NCI-H82 (cell line): ENCODE measurements at places on chromosomes 13 and 19.

DNA sequence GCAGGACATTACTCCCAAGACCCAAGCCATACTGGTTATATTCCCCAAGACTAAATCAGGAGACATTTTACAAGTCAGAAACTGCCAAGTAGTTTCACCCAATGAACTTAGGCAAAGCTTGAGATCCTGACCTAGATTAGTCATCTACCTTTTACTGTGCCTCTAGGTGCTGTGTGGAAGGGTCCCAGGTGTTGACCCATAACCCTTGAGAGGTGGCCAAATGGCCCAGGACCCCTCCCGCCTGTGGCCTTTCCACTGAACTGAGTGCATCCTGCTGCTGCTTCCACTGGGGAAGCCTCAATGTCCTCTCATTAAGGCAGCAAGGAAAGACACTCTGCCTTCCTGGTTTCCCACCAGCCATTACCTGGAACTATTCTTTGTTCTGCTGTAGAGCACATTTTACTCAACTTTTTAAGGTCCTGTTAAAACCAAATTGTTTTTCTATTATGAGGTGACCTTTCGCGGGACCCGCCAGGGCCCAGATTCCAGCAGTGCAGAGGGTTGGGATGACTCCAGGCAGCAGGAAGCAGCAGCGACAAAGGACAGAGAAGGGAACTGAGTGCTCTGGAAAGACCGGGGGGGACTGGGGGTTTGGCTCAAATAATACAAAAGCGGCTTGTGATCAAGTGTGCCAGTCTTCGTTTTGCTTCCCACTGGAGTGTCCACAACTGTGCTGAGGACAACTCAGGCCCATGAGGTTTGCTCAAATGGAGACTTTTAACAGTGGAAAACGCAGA lies 27.1 kb downstream of the ANKRD10 start:
- DNase-seq, result no peak

GRCh38 chr13:55437162-55437561 lies 1703.6 kb upstream of the PRR20A start:
- DNase-seq, result no peak

GRCh38 chr13:29901710-29902631 lies 51.6 kb upstream of the UBL3 start:
- peak; percentile 46 for DNase-seq

- DNase-seq, result no peak
Measured at GRCh38 chr19:30909216-30909615, 440.0 kb downstream of the TSHZ3 start.

DNA sequence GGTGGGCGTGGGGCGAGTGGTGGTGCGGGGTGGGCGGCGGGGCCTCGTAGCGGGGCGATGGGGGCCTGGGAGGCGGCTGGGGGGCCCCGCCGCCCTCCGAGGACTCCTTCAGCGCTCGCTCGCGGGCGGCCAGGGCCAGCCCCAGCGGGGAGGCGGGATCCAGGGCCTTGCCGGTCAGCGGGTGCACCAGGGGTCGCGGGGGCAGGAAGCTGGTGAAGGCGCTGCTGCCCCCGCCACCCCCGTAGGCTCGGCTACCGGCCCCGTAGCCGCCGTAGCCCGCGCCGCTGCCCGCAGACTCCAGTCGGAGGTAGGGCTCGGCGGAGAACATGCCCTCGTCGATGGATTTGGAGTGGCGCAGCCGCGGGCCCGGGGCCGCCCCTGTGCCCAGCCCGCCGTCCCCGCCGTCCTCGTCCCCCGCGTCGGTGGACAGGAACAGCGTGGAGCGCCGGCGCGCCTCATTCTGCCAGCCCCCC lies 18.6 kb downstream of the C19orf81 start:
- no peak for DNase-seq

- no peak for DNase-seq
Measured at GRCh38 chr13:79185580-79185979, 220.5 kb downstream of the RBM26 start.

GRCh38 chr19:1672769-1673644 lies 20.6 kb upstream of the TCF3 start:
- DNase-seq, result no peak

DNA sequence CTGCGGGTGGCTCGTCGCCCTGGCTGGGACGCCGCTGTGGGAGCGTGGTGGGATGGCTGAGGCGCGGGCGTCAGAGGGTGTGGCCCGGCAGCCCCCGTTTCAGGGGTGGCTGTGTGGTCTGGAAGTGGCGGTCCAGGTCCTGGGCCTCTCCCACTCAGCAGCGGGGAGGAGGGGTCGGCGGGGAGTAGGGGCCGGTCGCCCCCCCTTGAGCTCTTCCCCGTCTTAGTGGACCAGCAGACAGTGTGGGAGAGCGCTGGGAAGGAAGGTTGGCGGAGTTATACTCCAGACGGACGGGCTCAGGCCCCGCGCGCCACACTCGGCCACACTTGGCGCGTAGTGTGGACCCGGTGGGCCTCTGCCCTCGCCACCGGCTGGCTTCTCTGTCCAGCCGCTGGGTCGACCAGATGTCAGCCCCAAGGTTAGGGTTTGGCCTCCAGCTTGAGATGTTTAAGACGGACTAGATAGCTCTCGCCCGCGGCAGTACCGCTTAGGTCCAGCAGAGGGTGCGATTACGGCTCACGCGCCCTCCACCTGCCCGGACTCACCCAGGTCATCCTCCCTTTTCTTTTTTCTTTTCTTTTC lies 21.7 kb upstream of the ZNF429 start:
- peak; percentile 44 for DNase-seq

GRCh38 chr19:56538761-56539263 lies at the start of gene ZFP28:
ZFP28 (plus strand) TSS chr19:56538948; CDS start chr19:56539019, 71 bp downstream.
- DNase-seq, result peak; percentile 92

- DNase-seq, result no peak
Measured at GRCh38 chr19:5694956-5695648, 5.0 kb downstream of the RPL36 start.

- DNase-seq, result peak; percentile 92
Measured at GRCh38 chr13:53151336-53152056, 122.9 kb downstream of the OLFM4 start.

DNA sequence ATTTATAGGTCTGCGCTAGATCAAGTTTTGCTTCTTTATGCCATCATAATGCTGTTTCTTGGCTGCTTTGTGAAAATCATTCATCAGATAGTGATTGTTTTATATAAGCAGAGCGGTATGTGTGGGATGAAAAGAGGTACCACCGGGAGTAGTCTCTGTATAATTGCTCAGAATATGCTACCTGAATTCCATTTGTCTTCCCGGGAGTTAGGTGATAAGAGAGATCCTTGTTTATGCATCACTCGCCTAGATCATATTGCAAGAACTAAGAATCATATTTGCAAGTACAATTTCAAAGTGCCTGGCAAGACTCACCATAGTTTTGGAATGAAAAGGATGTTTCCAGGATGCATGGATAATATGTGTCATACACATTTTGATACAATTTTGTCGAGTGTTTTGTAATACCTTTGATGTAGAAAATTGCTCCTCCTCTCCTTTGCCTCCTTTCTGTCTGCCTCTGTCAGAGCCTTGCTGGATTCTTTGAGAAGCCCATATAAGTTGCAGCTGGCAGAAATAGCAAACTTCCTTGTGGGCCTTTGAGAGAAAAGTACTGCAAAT lies 1306.0 kb upstream of the SLC10A2 start:
- peak; percentile 12 for DNase-seq

- DNase-seq, result peak; percentile 77
Measured at GRCh38 chr19:13604902-13605586, 98.8 kb upstream of the CACNA1A start.

- no peak for DNase-seq
Measured at GRCh38 chr13:30021611-30022010, 171.2 kb upstream of the UBL3 start.

DNA sequence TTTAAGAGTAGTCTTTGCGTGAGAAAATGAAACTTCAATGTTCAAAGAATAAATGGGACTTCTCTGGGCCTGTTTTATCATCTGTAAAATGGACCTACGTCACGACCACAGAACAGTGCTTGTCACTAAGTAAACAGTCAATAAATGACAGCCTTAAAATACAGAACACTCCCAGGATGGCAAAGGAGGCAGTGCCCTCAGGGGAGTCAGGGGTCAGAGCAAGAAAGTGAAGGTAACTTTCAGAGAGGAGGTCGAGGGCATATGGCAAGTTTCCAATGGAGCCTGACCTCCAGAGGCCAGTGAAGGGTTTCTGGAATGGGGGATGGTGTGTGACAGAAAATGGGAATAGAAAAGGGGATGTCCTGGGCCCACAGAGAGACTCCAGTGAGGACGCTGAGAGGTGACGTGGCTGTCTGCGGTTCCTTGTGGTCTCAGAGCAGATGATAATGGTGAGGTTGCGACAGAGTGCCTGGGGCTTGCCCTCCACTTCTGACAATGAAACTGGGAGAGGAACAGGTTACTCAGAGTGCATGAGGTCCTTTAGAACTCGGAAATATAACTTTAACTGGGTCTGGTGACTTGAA lies 91.8 kb downstream of the UBL3 start:
- no peak for DNase-seq

GRCh38 chr13:113169277-113170272 lies 11.1 kb downstream of the PROZ start:
- DNase-seq, result peak; percentile 44

DNA sequence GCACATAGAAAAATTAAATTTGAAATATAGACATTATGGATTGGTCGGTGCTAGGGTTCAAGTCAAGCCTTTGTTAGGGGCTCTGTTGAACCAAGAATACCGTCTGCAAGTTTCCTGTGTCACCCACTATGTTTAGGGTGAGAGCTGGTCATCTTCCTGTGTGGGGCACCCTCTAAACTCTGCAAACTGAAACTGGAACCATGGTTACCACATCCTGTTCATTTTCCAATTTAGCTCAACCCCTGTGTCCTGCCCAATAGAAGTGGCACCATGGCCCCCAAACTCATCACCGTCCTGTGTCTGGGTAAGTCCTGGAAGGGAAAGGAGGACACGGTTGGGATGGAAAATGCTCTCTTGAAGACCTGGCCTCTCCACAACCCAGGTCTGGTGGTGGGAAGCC lies 29.9 kb downstream of the LAIR2 start:
- DNase-seq, result no peak

GRCh38 chr13:59318320-59318930 lies 845.3 kb downstream of the DIAPH3 start:
- DNase-seq, result peak; percentile 94

GRCh38 chr19:5228932-5229777 lies 111.5 kb downstream of the PTPRS start:
- no peak for DNase-seq

DNA sequence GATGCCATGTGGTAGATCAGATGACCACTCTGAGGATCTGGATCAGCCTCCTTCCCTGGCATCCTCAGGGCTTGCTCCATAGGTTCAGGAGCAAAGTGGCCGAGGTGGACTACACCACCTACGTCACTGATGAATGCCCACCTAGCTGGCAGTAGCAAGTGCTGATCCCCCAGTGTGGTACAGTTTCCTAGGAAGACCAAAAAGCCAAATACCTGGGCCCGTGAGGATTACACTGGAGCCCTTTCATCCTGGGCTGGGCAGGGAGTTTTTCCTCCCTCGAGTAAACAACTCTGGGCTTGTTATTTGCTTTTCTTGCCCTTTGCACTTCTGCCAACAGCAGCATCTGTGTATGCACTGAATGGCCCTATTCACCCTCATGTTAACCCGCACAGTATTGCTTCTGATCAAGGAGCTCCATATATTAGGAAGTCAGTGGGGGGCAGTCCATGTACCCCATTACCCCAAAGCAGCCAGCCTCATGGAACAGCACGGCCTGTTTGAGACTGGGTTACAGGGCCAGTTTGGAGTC lies 3.3 kb upstream of the MYADM start:
- DNase-seq, result no peak

GRCh38 chr13:24931450-24932251 lies 164.3 kb upstream of the PABPC3 start:
- no peak for DNase-seq

DNA sequence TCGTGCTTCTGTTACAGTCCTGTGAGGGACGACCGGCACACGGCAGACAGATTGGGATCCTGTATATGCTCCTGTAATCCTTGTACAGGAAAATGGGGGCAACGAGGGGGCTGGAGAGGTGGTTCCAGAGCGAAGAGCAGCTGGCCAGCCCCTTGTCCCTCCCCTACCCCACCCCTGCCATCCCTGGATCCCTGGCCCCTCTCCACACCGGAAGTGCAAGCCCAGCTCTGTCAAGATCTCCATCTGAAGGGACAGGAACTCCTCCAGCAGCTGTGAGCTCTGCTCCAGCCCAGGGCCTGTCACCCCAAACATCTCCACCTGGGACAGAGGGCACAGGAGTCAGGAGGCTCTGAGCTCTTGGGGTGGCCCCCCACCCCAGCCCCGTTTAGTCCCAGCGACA lies 5.5 kb upstream of the CCER2 start:
- no peak for DNase-seq

DNA sequence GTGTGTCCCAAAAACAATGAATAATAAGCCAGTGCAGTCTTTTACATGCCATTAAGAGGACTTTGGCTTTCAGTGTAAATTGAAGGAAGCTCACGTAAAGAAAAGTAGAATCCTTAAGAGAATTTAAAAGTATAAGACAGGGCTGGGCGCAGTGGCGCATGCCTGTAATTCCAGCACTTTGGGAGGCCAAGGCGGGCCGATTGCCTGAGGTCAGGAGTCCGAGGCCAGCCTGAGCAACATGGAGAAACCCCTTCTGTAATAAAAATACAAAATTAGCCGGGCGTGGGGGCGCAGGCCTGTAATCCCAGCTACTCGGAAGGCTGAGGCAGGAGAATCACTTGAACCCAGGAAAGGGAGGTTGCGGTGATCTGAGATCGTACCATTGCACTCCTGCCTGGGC lies 17.9 kb upstream of the ZNF253 start:
- DNase-seq, result no peak

DNA sequence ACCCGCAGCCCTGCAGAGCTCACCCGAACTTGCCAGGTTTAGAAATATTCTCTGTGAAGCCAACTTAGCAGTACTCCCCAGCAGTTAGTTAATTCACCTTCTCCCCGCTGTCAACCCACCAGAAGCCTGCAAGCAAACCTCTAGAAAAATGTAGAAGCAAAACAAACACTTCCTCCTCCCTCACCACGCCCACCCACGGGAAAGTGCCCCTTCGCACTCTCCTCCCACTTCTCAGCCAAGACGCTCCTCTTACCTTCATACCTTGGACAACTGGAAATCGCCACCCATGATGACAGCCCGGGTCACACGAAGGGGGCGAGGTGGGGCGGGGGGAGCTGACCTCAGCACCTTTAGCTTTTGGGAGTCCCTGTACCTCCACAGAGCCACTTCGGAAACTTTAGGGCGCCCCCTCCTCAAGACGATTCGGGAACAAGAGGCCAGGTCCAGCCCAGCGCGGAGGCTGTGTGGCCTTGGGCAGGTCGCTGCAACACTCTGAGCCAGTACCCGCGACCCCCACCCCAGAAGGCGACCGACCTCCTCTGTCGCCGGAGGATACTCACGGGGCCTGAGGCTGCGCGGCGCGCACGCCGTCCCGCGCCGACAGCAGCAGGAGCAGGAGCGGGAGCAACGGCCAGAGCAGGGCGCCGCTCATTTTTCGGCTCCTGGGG lies 485 bp downstream of the CPAMD8 start:
- no peak for DNase-seq
